ENCODE measurements at places on chromosomes 7 and 10.
A peak's percentile ranks its signal among the peaks of the same experiment; 100 is the strongest.

DNA sequence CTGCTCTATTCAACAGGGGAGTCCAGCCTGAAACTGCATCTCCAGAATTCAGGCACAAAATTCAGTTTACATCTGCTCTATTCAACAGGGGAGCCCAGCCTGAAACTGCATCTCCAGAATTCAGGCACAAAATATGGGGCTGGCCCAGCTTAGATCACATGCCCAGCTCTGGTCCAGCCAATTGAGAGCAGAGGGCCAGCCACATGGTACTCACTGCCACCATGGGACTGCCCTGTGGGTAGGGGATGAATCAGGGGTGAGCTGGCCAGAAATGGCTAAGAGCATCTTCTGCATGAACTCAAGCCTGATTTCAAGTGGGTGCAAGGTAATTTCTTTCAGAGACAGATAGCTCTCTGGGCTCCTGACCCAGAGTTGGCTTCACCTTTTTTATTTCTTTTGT lies 156.6 kb upstream of the LYZL2 start:
- H3K27ac ChIP-seq, result peak overlapping the region; percentile 98
- H3K4me3 ChIP-seq, result no peak overlapping the region
- DNase-seq, result no peak
- peaks cover 17% of the 10 kb centered on the region for H3K4me1 ChIP-seq

GRCh38 chr10:57663401-57663800 lies 604.3 kb downstream of the IPMK start:
- no peak for DNase-seq
- H3K4me1 ChIP-seq, result no peaks in the 10 kb centered on the region
- H3K27me3 ChIP-seq, result no peaks in the 10 kb centered on the region
- H3K36me3 ChIP-seq, result no peaks in the 10 kb centered on the region
- H3K27ac ChIP-seq, result no peak overlapping the region

DNA sequence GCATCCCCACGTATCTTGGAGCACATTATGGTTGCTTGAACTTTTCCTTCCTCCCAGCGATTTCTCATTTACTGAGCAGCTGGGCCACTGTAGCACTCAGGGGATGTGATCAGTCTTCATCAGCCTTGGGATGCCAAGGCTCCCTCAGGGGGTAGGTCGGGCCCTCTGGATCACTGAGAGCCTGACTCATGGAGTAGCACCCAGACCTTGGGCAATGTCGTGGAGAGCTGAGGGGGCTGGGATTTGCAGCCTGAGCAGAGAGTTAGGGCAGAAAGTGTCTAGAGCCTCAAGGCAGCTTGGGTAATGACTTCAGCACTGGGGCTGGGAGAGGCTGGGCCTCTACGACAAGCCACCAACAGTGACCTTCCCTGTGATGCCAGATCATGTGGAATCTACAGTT lies 86.5 kb upstream of the CXCL12 start:
- no peak overlapping the region for H3K4me3 ChIP-seq
- DNase-seq, result no peak
- H3K27me3 ChIP-seq, result no peaks in the 10 kb centered on the region
- no peak overlapping the region for H3K27ac ChIP-seq
- no peaks in the 10 kb centered on the region for H3K36me3 ChIP-seq

- H3K27me3 ChIP-seq, result no peaks in the 10 kb centered on the region
- H3K27ac ChIP-seq, result no peak overlapping the region
- no peaks in the 10 kb centered on the region for H3K36me3 ChIP-seq
- no peak overlapping the region for H3K4me3 ChIP-seq
- DNase-seq, result peak; percentile 57
Measured at GRCh38 chr7:116576350-116577319, 51.8 kb downstream of the CAV1 start.
